Right cardiac atrium (tissue), 5 donors: ENCODE measurements at places on chromosomes 13 and 19. TPM values are rescaled to one million over a fixed set of nuclear protein-coding genes. Genes with fewer than 3 reads are reported as not detected.

GRCh38 chr13:104895521-104895920 is 1639.9 kb downstream of the EFNB2 start:
- DNase-seq = no peak

CYP4F8 gene
- not detected for total RNA-seq

- no peak for DNase-seq
Measured at GRCh38 chr19:42282819-42283187, 13.8 kb downstream of the CIC start.

ZNF865 gene
- 20.5 TPM for total RNA-seq

DNA sequence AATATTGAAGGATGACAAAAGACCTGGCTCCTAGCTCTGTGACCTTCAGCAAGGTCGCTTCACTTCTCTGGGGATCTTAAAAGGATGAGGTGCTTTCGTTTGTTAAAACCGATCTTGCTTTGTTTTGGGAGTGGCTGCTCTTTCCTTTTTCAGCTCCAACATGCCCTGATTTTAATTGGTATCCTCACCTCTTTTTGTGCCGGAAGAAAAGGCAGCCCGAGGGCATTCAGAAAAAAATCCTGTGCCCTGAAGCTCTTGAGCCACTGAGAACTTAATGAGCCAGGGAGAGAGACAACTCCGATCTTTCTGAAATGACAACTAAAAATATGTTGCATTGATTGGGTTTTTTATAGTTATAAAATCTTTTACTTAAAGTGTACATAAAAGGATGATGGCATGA is 19.4 kb downstream of the CLDN10 start:
- DNase-seq = no peak

DNA sequence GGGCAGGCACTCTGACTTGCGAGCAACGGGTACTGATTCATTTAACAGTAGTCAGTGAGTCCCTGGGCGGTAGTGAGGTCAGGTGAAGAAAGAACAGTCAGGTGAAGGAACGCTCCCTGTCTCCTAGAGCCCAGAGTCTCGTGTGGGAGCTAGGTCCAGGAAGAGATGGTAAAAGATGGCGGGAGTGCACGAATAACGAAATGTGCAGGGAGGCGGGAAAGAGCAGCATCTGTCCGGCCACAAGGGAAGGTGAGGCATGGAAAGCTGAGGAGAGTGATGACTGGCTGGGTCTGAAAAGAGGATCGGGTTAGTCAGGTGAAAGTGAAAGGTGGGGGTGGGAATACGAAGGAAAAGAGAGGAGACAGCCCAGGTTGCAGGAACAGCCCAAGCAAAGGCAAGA is 63.9 kb upstream of the SLC15A1 start:
- DNase-seq = no peak

S1PR2 gene
- 8.9 TPM for total RNA-seq

DNA sequence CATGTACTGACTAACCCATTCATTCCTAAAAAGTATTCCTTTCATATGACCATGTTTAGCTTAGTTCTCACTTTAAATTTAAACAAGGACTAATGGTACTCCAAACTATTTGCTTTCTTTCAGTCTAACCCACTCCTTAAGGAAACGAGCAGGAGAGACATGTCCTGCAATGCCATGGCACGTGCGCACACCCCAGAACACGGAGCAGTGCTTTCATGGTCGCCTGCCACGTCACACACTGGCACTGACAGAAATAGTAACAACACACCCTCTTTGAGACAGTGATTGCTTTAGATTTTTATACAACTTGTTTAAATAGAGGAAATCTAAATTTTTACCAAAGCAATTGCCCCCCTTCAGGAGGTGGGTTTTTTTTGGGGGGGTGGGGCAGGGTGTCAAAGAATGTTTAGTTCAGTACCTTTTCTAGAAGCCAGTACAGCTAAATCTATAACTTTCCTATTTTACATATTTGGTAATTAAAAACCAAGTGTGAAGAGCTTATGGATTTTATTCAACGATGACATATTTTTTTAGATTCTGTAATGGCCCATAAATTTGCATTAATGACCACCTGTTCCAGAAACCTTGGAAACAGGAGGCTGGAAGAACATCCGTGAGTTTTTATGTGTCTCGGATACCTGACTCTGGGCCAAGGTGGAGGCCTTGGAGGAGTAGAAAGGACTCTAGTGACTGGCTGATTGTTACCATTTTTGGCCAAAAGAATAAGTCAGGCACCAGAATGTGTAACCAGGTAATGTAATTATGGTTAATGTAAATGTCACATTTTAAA is 247.1 kb downstream of the DCT start:
- no peak for DNase-seq

DNA sequence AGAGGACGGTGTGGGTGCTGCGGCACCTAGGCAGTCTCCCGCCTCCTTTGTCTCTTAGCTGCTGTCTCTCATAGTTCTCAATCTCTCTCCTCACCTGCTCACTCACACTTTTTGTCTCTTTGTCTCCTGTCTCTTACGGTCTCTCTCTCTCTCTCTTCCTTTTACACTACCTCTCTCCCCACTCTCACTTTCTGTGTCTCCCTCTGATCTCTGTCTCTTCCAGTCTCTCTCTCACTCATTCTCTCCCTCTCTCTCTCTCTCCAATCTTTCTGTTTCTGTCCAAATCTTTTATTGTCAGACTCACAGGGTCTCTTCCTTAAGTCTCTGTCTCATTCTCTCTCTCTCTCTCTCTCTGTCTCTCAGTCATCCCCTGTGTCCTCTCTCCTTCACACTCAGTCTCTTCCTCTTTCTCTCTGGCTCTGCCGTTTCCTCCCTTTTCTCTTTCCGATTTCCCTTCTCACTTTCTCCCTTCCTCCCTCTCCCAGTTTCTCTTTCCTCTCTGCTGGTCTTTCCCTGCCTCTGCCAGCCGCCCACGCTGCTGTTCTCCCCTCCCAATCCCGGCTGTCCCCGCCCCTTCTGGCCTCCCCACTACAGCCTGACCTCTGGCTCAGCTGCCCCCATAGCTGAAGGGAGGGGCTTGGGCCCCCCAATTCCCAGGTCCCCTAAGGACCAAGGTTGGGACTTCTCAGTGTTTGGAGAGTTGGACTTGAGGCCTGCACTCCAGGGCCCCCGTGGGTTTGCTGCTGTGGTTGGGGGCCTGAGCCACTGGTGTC is at the start of gene PLEKHA4:
TSS of gene PLEKHA4 (minus strand) at position 504 of the 773 bp plus-strand sequence. CDS start 997 bp downstream, outside the sequence.
- DNase-seq = peak; percentile 89

TMEM59L gene
- total RNA-seq = 3.3 TPM

DNA sequence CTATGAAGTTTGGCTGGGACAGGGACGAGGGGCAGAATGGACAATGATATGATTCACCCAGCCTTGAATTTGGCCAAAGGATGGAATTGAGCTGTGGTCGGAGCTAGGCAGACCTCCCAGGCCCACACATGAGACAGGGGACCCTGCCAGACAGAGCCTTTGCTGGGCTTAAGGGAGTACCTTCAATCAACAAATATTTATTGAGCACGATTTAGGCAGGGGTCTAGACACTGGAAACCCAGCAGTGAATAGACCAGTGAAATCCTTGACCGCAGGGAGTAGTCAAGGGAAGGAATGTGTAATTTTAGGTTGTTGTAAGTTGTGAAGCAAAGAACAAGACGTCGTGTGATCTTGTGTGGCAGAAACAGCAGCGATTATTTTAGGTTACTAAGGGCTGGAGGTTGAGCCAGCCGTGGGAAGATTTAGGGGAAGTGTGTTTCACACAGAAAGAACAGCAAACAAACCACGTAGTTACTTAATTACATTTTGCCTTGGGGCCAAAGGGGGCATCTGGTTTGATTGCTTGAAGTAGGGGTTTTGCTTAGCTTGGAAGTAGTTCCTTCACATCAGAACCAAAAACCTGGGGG is 16.9 kb upstream of the AP1M2 start:
- no peak for DNase-seq

GRCh38 chr19:17328517-17329365 is 5.9 kb downstream of the ANO8 start:
- DNase-seq = no peak

DNA sequence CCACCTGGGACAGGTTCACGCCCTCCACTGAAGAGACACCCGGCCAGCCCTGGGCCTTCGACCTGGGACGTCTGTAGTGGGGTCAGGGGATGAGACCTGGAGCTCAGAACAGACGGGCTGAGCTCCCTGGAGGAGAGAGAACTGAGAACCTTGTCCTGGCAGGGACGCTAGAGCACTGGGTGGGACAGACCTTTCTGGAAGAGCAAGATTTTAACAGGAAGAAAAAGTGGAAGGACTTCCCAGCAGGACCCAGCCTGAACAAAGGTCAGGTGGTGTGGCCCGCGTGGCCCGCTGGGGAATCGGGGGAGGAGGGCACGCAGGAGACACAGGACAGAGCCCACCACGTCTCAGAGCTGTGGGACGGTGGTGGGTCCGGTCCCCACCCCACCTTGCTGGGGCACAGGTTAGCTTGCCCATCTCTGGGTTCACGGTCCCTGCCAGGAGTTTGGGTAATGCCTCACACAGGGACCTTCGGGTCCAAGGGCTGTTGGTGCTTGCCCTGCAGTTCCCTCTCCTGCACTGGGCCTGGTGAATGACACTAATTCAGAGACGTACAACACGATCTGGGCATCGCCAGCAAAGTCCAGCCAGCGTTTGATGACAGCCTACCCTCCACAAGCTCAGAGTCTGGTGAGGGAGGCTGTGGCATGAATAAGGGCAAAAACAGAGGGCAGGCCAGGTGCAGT is 1.2 kb upstream of the EFNA2 start:
- no peak for DNase-seq

FFAR2 gene
- 0.28 TPM for total RNA-seq

- DNase-seq = no peak
Measured at GRCh38 chr13:107020393-107020792, 452.5 kb upstream of the ARGLU1 start.

GRCh38 chr19:40907968-40908735 is 26.1 kb upstream of the CYP2A7 start:
- DNase-seq = no peak

DNA sequence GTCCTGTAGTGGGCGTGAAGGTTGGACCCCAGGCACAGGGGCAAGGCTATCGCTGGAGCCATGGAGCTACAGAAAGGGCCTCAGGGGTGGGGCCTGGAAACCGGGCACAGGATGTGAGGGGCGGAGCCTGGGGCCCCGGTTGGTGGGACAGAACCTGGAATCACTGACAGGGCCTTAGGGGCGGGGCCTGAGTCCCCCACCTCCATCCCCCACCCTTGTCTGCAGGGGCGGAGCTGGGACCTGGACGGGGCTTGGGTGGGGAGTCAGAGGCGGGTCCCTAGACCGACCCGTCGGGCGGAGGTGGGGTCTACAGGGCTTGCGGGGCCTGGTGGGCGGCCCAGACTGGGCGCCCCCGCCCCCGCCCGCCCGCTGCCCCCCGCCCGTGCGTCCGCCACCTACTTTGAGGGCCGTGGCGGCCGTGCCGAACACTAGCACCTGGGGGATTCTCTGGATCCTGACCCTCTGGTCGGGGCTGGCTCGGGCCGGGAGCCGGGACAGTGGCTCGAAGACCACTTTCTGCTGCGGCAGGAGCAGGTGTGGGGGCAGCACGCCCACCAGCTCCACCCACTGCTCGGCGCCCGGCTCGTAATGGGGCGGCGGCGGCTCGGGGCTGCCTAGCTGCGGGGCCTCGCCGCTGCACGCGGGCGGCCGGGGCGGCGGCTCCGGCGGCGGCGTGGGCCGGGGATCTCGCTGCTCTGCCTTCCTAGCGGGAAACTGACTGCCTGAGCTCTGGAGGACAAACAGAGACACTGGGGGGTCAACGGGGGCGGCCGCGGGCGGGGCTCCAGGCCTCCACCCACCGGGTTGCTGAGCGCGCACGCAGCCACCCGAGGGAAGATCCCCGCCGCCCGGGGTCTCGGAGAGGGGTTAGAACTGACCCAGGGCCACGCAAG is 26.3 kb downstream of the DCAF15 start:
- peak; percentile 89 for DNase-seq

- no peak for DNase-seq
Measured at GRCh38 chr19:18749362-18750231, 41.5 kb downstream of the COMP start.

- DNase-seq = no peak
Measured at GRCh38 chr13:38775085-38775484, 88.2 kb downstream of the FREM2 start.

DNA sequence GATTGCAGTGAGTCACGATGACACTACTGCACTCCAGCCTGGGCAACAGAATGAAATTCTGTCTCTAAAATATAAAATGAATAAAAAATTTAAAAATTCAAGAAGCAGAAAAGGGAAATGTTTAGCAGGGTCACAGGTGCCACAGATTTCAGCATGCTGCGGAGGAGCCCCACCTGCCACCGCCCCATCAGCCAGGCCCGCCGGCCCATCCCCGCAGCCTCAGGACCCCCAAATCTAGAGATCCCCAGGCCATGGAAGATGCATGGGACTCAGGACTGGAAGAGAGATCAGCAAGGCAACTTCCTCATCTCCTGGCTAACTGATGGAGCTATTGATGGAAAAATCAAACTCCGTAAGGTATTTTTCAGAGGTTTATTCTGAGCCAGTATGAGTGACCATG is 208.2 kb downstream of the UQCRFS1 start:
- DNase-seq = no peak

YIPF2 gene
- 19.3 TPM for total RNA-seq

GRCh38 chr19:7063339-7063738 is 4.9 kb upstream of the MBD3L3 start:
- DNase-seq = no peak

CLEC17A gene
- total RNA-seq = not detected

DNA sequence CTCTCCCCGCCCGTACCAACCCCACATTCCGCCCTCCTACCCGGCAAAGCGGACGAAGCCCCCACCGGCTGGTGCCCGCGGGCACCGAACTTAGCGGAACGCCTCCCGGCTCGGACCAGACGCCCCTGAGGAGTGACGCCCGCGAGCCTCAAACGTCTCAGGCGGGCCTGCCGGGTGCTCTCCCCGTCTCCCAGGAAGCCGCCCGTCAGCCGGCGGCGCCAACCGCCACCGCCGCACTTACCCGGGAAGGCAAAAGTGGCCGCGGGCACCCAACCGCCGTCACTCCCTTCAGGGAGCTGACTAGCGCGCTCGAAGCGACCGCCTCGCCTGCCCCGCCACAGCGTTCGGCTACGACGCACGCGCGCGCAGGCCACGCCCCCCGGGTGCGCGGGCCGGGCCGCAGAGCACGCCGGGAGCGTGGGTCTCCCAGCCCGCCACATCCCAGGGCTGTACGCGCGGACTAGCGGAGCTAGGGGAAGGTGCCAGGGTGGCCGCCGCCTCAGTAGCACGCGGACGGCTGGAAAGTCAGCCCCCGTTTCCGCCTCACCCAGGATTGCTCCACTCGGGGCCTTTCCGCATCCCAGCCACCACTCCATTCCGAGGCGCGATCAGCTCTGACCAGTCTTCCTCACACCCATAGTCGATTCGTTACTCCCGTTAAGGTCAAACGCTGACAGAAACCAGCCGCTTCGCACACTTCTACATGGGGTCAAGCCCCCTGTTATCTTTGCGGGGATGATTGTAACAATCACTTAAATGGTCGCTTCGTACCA is at the start of gene TEX30:
TSS of gene TEX30 (minus strand) at position 346 of the 773 bp plus-strand sequence. CDS start 3,760 bp downstream, outside the sequence.
- DNase-seq = peak; percentile 95

DNA sequence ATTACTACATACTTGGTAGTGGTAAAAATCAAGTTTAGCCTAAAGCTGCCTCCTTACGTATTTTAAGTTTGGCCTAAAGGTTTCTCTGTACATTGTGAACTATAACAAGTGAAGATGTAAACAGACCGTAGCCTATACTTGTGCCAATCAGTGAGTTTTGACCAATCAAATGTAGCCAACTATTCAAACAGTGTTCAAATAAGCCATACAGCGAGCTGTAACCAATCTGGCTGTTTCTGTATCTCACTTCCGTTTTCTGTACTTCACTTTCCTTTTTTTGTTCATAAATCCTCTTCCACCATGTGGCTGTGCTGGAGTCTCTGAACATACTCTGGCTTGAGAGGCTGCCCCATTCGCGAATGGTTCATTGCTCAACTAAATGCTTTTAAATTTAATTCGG is 2504.6 kb downstream of the PCDH9 start:
- no peak for DNase-seq

- no peak for DNase-seq
Measured at GRCh38 chr13:32895296-32895695, 120.9 kb upstream of the KL start.

GRCh38 chr13:99905814-99906213 is 65.8 kb downstream of the ZIC5 start:
- DNase-seq = no peak

SGTA gene
- total RNA-seq = 59.5 TPM
